Cortex of kidney (tissue), 1 donor: ENCODE measurements at places on chromosomes 1 and 21.

DNA sequence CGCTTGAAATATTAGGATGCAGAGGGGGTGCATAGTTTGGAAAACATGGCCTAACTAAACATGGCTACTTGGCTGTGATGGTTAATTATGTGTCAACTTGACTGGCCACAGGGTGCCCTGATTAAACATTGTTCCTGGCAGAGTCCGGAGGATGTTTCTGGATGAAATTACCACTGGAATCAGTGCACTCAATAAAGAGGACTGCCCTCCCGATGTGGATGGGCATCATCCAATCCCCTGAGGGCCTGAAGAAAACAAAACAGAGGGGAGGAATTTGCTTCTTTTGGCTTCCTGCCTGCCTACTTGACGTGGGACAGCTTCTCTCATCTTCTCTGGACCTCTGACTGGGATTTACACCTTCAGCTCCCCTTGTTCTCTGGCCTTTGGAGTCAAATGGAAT is 79.1 kb upstream of the KCNE2 start:
- no peak for DNase-seq

GRCh38 chr1:3963554-3963953 is 63.5 kb upstream of the C1orf174 start:
- no peak for DNase-seq

DNA sequence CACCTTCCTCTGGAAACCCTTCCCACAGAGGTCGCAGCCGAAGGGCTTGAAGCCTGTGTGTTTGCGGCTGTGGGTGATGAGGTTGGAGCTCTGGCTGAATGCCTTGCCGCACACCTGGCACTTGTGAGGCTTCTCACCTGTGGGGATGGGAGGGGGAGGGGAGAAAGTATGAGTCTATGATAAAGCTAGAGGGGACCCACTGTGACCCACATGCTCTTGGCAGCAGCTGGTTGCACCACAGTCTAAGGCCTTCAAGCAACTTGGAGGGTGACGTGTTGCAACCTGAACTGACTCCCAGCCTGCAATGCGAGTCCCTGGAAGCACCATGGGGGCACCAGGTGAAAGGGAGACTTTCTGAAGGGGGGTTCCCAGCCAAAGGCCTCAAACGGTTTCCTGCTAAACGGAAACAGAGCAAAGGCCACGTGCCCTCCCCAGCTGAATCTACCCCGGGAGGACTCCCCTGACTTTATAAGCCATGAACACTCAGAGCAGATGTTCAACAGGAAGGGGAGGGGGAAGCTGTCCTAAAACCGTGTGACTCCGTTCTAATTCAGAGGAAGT is 10.6 kb downstream of the GFI1 start:
- no peak for DNase-seq

- no peak for DNase-seq
Observed at GRCh38 chr21:17491716-17492414, 21.0 kb upstream of the CXADR start.

GRCh38 chr1:29772584-29773100 is 536.3 kb downstream of the PTPRU start:
- DNase-seq: no peak

DNA sequence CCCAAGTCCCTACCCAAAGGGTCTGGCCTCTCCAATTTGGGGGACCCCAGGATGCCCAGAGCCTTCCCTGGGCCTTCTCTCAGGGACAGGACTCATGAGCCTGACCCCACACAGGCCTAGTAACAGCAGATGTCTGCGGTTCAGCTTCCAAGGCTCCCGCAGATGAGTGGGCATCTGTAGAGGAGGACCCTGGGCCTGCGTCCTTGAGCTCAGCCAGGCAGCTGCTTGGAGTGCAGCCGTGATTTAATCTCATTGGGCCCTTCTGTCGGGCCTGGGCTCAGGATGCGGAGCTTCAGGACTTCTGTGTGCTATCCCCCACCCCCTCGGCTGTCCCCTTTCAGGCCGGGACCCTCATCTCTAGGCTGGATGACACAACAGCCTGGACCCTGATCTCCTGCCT is 35.4 kb downstream of the IGSF21 start:
- DNase-seq: no peak

- no peak for DNase-seq
Observed at GRCh38 chr1:220113136-220113695, 19.3 kb downstream of the IARS2 start.

DNA sequence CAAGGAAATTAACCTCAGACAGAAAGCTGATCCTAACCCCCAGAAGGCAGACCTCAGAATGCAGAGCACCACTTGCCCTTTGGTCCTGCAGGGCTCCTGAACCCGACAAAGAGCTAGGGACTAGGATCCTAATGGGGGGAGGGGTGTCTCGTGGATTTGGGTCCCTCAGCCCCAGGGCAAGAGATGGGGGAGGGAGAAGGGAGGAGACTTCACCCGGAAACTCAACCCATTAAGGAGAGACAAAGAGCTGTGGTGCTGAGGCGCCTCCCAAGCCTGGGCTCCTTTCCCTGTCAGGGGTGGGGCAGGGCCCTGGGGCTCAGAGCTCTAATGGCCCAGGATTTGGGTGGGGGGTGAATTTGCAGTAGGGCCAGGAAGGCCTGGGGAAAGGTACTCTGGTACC is 2.9 kb downstream of the NECTIN4 start:
- DNase-seq: no peak

DNA sequence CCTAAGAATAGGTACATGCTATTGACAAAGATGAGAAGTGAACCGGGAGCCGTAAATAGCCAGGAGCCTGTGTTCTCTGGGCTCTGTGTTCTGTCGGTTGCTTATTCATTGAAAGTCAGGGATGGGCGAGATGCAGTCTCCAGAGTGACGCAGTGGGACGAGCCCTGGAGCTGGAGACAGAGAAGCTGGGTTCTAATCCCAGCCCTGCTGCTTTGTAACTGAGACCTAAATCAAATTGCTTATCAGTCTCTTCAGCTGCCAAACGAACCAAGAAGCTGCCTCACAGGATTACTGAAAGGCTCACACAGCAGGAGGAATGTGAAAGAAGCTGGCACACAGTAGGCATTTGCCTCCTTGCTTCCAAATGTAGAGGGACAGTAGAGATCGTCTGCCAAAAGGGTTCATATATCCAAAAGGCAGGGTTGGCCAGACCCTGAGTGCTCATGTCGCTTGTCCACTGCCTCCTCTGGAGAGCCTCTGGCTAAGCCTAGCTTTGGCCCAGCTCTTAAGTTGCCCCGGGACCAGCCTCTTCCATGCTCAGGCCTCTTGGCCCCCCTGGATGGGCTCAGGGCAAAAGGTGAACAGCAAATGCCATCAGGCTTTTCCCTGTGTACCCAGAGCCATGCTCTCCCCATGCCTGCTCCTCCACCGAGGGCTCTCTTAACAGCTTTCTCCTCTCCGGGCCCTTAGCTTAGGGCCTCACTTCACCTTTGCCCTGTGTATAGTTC is 134.2 kb upstream of the IPO9 start:
- DNase-seq: no peak

DNA sequence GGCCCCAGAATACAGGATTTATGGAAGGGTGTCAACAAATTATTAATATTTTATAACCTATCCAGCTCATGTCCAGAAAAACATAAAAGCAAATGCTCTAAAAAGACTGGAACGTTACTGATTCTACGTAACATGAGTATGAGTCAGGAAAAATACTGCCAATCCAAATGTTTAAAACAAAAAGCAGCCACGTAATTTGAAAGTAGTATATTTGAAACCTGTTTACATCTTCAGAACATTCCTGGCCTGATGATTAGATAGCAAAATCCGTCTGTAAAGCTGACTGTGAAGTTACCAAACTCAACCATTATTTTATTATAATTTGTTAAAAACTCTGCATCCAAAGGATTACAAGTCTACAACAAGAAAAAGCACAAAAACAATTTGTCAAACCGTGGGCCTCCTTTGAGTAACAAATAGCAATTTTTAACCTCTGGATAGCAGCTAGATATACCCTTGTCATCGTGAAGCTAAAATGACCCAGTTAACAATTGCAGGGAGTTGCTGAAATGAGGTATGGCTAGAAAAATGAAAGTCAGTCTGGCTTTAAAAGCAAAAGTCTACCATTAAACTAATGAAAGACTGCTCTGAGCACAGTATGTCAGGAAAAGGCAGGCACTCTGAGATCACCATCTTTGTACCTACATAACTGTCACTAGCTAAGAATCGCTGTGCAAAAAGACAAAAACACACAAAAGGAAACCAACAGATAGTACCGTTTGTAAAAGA is 1.2 kb downstream of the UBR4 start:
- no peak for DNase-seq

DNA sequence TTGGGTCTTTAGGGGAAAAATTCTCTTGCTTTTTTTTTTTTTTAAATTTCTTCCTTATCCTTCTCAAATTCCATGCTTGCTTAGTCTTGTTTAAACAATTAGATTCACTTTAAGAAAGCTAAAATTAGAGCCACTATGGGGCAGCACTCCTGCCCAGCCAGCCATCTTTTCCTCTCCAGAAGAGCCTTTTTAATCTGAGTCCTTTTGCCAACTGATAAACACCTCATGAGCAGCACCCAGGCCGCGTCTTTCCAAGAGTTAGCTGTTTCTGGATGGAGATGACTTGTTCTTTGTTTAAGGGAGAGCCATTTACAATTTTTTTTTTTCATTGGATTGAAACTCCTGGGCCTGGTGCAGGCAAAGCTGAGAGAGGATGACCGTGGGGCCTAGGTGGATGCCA is 53.3 kb upstream of the TSPAN2 start:
- no peak for DNase-seq

DNA sequence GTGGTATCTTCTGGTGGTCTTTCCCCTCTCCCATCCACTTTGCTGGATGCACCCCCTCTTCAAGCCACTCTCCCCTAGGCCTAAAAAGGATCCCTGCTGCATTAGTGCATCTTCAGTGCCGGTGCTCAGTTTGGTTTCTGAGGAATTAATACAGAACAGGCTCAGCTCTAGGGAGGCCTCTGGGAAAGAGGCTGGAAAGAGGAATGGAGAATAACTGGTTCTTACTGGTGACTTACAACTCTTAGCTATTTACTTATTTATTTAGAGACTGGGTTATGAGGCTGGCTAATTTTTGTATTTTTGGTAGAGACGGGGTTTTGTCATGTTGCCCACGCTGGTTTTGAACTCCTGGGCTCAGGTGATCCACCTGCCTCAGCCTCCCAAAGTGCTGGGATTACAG is 19.0 kb downstream of the MFN2 start:
- no peak for DNase-seq

DNA sequence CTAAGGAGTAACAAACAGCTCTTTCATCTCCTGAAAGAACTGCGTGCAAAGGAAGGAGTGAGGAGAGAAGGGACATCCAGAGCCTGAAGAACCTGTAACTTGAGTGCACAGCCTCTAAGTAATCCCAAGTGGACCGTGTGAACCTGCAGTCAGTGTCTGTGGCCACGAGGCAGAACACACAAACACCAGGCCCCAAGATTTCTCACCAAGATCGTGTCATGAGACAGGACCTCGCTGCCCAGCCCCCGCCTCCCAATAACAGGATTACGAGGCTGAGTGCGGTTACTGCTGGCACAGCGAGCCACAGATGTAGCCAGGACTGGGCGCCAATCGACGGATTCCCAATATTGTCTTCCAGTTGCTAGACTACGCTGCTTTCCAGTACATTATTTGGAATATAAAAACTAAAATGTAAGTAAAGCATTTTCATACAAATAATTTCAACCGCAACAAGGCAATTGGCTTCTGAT is 101.3 kb upstream of the SLC25A33 start:
- no peak for DNase-seq

DNA sequence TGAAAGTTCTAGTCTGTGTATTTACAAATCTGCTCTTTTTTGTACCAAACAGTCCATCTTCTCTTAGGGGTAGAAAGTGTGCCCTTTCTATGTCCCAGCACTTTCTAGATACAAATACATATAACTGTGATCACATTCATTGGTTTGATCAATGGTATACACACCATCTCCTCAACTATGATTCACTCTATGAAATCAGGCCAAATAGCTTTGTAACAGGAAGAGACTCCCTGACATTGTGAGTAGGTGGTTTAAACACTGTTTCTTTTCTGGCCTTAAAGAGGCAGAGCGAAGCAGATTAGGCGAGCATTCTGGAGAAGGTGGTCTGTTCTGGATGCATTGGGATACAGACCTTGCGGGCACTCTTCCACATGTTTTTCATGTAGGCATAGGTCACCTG is 39.3 kb upstream of the EXOSC10 start:
- no peak for DNase-seq

GRCh38 chr1:94160811-94161210 is 39.9 kb upstream of the ABCA4 start:
- no peak for DNase-seq

DNA sequence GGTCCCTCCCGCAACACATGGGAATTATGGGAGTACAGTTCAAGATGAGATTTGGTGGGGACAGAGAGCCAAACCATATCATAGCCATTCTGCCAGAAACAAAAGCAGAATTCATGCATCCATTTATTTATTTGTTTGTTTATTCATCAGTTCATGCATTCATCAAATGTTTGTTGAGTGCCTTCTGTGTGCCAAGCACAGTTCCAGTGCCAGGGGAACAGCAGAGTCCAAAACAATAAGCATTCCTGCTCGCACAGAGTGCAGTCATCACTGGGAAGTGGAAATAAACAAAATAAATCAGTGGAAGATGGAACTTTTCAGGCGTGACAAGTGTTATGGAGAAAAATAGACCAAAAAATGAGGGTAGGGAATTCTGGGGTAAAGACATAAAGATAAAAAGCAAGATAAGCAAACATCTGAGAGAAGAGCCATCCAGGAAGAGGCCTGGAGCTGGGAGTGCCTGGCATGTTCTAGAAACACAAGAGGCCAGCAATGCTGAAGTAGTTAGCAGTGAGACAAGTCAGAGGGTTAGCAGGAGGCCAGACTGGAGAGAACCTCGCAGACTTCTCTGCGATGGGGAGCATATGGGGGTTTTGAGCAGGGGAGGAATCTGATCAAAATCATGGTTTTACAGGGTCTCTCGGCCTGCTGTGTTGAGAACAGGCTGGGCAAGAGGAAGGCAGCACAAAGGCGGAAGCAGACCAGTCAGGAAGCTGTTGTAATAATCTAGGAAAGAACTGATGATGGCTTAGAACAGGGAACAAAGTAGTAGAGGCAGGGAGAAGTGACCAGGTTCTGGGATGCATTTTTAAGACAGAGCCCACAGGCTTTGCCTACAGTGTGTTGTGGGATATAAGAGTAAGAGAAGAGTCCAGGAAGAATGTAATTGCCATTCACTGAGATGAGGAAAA is 113.2 kb downstream of the GLUL start:
- DNase-seq: no peak

GRCh38 chr21:39079617-39080016 is 103.6 kb downstream of the PSMG1 start:
- no peak for DNase-seq

DNA sequence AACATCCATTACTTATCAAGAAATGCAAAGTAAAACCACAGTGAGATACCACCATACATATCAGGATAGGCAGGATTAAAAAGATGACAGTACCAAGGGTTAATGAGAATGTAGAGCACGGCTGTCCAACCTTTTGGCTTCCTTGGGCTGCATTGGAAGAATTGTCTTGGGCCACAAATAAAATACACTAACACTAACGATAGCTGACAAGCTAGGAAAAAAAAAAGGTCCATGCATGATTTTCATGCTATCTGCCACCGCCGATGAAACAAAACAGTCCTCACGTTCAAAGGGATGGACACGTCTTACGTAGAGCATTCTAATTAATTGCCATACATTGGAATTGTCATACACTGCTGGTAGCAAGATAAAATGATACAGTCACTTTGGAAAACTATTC is 14.3 kb downstream of the BACH1 start:
- DNase-seq: no peak
